ENCODE measurements at places on chromosomes 1 and 21.

GRCh38 chr1:98896711-98897445, 107.8 kb downstream of the PLPPR5 start:
- no peak for DNase-seq

- no peak for DNase-seq
Measured at GRCh38 chr1:230086151-230086550, 19.1 kb downstream of the GALNT2 start.

DNA sequence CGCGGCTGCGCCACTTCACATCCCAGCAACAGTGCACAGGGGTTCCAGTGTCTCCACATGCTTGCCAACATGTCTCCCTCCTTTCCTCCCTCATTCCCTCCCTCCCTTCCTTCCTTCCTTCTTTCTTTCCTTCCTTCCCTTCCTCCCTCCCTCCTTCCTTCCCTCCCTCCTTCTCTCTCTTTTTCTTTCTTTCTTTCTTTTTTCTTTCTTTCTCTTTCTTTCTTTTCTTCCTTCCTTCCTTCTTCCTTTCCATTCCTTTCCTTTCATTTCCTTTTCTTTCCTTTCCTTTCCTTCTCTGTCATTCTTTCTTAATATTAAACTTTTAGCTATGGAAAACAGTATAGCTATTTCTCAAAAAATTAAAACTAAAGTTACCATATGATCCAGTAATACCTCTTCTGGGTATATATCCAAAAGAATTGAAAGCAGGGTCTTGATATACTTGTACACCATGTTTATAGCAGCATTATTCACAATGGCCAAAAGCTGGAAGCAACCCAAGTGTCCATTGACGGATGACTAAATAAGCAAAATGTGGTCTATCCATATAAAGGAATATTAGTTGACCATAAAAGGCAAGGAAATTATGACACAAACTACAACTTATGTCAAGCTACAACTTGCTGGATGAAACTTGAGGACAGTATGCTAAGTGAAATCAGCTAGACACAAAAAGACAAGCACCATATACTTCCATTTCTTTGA, 55.0 kb upstream of the TLR5 start:
- no peak for DNase-seq

GRCh38 chr1:23593556-23594148, 34.4 kb upstream of the ID3 start:
- DNase-seq = no peak

DNA sequence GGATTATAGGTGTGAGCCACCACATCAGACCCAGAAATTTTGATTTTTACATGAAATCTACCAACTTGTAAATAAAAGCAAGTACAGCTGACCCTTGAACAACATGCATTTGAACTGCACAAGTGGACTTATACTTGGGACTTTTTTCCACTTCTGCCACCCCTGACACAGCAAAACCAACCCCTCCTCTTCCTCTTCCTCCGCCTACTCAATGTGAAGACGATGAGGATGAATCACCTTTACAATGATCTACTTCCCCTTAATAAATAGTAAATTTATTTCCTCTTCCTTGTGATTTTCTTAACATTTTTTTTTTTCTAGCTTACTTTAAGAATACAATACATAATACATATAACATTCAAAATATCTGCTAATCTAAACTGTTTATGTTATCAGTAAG, 17.5 kb upstream of the YRDC start:
- DNase-seq = peak; percentile 80

GRCh38 chr1:36542962-36543515, 60.3 kb upstream of the CSF3R start:
- no peak for DNase-seq

All from inflammatory macrophage (primary cell).